ENCODE measurements at places on chromosomes 13 and 19.

DNA sequence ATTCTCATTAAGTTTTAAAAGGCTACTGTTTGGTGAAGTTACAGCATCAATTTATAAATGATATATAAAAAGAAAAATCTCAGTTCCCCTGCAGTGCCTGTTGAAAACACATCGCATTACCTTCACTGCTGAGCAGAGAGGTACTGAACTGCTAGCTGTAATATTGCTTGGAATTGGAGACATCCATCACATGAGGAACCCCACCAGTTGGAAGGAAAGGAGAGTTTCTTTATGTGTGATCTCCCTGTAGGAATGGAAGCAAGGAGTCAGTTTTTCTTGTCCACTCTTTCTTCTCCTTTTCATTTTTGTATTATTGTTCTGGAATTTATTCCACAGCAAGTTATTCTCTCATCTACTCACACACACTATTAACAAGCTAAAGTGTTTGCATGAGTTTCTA lies 1586.0 kb upstream of the PRR20A start:
- H3K4me1 ChIP-seq = no peaks in the 10 kb centered on the region
- H3K27me3 ChIP-seq = no peaks in the 10 kb centered on the region
- no peaks in the 10 kb centered on the region for H3K36me3 ChIP-seq
- H3K4me3 ChIP-seq = no peak overlapping the region
- no peak overlapping the region for H3K27ac ChIP-seq

DNA sequence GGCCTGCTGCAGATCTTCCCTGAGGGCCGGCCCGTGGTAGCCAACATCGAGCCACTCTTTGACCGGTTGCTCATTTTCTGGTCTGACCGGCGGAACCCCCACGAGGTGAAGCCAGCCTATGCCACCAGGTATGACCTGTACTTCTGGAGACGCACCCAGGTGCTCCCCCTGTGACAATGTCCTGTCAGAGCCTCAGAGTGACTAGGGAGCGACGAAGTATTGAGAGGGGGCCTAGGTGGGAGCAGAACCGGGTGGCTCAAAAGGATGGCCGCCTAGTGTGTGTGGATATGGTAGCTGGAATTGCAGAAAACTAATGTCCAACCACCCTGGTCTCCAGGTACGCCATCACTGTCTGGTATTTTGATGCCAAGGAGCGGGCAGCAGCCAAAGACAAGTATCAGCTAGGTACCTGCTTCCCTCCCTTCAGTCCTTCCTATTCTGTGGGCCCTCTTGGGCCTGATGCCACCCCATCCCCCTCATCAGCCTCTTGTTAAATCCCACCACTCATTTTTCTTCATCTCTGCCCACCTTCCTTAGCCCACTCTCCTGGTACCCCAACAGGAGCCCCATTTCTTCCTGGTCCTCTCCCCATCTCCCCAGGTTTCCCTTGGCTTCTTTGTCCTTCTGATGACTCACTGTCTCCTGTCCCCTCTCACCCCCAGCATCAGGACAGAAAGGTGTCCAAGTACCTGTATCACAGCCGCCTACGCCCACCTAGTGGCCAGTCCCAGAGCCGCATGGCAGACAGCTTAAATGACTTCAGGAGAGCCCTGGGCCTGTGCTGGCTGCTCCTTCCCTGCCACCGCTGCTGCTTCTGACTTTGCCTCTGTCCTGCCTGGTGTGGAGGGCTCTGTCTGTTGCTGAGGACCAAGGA lies 8.4 kb downstream of the EGLN2 start:
- peaks cover 80% of the 10 kb centered on the region for H3K4me1 ChIP-seq
- peak overlapping the region; percentile 100 for H3K4me3 ChIP-seq
- no peak for DNase-seq
- peak overlapping the region; percentile 88 for H3K27ac ChIP-seq
- peaks cover 85% of the 10 kb centered on the region for H3K36me3 ChIP-seq
- no peaks in the 10 kb centered on the region for H3K27me3 ChIP-seq

DNA sequence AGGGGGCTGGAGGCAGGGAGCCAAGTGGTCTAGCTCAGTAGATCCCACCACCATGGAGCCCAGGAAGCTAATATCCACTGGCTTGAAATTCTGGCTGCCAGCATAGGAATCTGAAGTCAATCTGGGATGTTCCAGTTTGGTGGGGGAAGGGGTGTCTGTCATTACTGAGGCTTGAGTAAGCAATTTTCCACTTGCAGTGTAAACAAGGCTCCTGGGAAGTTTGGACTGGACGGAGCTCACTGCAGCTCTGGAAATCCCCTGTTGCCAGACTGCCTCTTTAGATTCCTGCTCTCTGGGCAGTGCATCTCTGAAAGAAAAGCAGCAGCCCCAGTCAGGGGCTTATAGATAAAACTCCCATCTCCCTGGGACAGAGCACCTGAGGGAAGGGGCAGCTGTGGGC lies 349.2 kb upstream of the KLHL1 start:
- H3K4me1 ChIP-seq = no peaks in the 10 kb centered on the region
- H3K36me3 ChIP-seq = no peaks in the 10 kb centered on the region
- H3K27me3 ChIP-seq = no peaks in the 10 kb centered on the region
- no peak overlapping the region for H3K27ac ChIP-seq
- DNase-seq = no peak

DNA sequence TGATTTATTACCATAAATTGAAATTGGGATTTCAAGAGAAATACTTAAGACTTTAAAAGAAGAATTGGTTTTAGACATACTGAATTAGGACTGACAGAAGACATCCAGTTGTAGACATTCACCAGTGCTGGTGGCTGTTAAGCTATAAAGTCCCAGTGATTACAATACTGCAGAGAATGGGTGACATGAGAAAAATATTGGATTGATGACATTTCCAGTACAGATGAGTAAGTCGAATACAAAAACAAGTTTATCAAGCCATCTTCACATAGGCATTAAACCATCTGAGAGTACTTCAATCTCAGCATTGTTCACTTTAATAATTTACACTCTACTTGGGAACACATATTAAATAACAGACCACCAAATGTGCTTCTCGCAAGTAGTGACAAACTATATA lies 66.8 kb downstream of the TBC1D4 start:
- no peak overlapping the region for H3K4me3 ChIP-seq
- DNase-seq = no peak
- H3K36me3 ChIP-seq = no peaks in the 10 kb centered on the region

DNA sequence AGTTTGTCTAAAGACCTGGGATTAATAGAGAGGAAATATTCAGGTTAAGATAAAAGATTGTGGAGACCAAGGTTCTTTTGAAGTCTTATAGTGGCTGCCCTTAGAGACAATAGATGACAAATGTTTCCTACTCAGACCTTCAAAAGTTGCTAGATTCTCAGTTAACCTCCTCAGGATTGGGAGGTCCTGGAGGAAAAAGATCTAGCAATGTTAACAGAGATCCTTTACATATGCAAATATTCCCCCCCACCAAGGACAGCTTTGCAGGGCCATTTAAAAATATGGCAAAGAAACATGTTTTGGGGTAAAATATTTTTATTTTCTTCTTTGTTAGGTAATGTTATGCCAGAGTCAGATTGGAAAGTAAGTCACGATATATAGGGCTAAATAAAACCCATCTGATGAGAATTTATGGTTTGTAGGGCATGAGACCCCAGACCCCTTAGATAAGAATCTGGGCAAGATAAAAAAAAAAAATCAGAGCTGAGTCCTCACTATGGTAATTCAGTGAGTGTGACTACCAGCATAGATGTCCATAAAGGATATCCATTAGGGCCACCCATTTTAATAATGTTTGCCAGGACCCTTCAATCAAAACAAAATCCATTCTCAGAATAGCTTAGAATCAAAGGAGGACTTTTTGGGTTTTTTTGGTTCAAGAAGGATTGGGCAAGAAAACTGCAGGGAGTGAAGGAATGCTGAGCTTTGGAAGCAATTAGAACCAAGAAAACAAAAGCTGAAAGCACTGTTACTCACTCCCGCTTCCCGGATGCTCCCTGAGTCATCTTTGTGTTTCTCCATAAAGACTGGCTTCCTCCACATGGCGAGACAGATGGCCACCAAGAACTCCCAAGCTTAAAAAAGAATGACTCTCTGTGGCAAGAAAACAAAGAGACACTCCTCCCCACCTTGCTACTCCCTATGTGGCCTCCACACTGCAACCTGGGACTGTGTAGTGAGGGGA lies 28.2 kb downstream of the VSTM1 start:
- no peak overlapping the region for H3K27ac ChIP-seq
- no peak for DNase-seq

- H3K4me1 ChIP-seq = peaks cover 14% of the 10 kb centered on the region
- no peak for DNase-seq
- H3K27me3 ChIP-seq = peaks cover 10% of the 10 kb centered on the region
Measured at GRCh38 chr19:1237027-1237659, 662 bp downstream of the CBARP start.

DNA sequence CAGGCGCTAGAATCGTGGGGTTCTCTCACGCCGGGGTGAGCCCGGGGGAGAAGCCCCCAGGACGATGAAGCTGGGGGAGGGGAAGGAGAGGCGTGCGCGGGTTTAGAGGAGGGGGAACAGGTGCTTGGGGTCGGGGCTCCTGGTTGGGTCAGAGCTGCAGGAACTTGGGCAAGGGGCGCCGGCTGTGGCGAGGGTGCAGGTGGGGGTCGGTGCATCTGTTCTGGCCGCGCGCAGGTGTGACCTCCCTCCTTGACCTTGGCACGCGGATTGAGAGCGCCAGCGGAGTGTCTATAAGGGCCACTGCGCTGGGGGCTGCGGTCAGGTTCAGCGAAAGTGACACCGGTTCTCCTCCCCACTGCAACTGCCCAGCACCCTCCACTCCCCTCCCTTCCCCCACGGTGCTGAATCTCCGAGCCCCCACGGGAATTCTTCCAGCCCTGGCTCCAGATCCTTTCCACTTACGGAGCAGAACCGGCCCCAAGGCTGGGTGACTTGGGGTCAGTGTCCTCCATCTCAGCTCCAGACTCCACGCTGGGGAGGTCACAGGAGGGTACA lies 618 bp downstream of the TMEM38A start:
- peaks cover 37% of the 10 kb centered on the region for H3K36me3 ChIP-seq
- H3K4me1 ChIP-seq = peaks cover 24% of the 10 kb centered on the region
- H3K27me3 ChIP-seq = peaks cover 6% of the 10 kb centered on the region
- H3K4me3 ChIP-seq = peak overlapping the region; percentile 94
- no peak for DNase-seq
- H3K27ac ChIP-seq = peak overlapping the region; percentile 44

DNA sequence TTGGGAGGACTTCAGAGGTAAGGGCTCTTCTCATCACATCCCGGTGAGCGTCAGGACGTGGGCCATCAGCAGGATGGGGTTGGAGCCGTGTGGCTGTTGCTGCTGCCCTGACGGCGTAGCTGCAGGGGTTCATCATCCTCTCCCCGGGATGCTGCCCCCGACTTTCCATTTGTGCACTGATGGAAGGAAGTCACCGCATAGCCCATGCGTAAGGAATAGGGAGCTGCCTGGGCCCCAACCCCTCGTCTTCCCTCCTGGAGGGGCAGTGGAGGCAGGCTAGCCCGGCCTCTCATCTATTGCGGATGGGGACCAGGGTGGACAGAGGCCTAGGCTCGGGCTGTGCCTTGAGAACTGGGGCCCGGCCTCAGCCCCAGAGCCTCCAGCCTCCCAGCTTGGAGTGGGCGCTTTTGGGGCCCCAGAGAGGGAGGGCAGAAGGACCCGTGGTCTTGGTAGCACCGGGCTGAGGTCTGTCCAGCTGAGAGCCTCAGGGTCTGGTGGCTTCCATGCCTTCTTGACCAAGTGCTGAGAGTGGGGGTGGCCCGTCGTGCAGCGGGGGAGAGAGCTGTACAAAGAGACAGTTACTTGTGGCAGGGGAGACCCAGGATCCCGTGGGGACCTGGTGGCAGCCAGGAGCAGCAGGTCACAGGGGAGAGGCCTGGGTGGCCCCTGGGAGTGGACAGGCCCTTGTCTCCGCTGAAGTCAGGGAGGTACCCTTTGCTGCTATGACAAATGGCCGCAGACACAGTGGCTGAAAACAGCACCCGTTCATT lies 44.0 kb downstream of the KDM4B start:
- no peak for DNase-seq
- H3K4me3 ChIP-seq = no peak overlapping the region
- H3K27ac ChIP-seq = peak overlapping the region; percentile 49
- H3K36me3 ChIP-seq = peaks cover 6% of the 10 kb centered on the region
- no peaks in the 10 kb centered on the region for H3K4me1 ChIP-seq

- peaks cover 5% of the 10 kb centered on the region for H3K36me3 ChIP-seq
- no peak overlapping the region for H3K4me3 ChIP-seq
- H3K4me1 ChIP-seq = no peaks in the 10 kb centered on the region
- H3K27me3 ChIP-seq = no peaks in the 10 kb centered on the region
- H3K27ac ChIP-seq = no peak overlapping the region
Measured at GRCh38 chr13:51715613-51716012, 88.3 kb downstream of the DHRS12 start.

Measured in effector memory CD8-positive, alpha-beta T cell (primary cell).